NCI-H2081 (cell line): ENCODE measurements at places on chromosomes 1 and 21.
A peak's percentile ranks its signal among the peaks of the same experiment; 100 is the strongest.

- DNase-seq = peak; percentile 73
These were observed 9.4 kb downstream of the TPM3 start for GRCh38 chr1:154182344-154183045.

DNA sequence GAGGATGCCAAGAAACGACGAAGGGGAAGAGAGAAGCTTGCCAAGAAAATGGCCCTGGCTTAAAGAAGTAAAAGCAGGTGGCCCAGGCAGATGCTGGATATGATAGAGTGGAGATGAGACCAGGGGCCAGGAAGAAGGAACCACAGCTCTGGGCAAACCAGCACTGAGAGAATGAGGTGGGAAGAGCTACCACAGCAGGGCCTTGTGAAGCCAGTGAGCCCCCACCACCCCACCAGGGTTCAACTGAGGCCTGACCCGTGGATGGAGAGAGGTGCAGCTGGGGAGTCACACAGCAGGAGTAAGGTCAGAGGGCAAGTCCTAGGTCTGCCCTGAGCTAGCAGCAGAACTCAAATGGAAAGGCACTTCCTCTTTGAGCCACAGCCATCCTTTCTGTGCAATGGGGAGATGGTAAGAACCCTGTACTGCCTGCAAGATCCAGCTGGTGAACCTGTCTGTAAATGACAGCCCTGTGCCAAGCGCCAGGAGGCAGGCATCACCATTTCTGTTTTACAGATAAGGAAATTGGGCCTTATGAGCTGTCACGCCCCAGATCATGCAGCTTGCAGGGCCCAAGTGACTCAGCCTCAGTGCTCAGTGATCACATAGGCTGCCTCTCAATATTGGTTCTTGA is 8.5 kb downstream of the SH3BGRL3 start:
- no peak for DNase-seq

- no peak for DNase-seq
These were observed 46.5 kb downstream of the LUZP1 start for GRCh38 chr1:23122023-23122748.

DNA sequence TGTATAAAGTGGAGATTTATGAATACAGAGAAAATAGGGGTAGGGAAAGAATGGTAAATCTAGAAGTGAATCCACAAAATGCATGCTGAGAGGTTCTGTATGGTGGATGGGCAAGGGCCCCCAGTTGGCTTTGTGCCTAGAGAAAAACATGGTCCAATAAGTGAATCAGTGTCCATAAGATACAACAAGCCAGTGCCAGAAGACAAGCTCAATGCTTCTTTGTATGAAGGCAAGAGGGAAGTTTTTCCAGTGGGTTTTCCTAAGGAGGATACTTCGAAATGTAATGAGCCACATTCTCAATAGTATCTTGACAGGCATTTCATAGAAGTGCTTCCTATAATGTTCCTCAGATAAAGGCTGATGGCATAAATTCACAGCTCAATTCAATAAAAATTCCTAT is 169.4 kb upstream of the HMCN1 start:
- no peak for DNase-seq

- no peak for DNase-seq
These were observed 1237.4 kb upstream of the TMPRSS15 start for GRCh38 chr21:19640964-19641363.

DNA sequence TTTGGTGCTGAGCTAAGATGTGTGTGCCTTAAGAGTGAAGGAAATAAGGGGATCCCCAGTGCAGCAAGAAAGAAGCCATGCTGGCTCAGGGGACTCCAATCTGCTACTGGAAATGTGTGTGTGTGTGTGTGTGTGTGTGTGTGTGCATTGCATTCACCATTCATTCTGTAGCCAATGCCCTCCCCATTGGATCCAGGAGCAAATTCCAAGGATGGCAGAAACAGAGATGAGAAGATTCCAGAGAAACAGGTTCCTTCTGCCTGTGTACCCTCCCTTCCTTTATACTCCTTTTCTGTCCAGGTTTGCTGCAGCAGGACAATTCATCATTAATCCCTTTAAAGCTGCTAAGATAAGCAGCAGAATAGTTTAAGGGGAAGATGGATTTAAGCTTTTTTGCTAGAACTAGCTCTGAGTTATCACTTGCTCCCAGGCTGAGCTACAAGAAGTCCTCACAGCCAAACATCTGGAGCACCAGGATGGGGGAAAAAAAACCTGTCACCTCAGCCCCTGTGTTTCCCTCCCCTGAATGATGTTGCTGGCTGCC is 3.2 kb downstream of the SLC6A17 start:
- DNase-seq = no peak

- no peak for DNase-seq
These were observed 4.0 kb upstream of the PDE9A start for GRCh38 chr21:42649122-42650032.

GRCh38 chr1:165928075-165928731 is 100.8 kb downstream of the UCK2 start:
- peak; percentile 77 for DNase-seq

- no peak for DNase-seq
These were observed 4.2 kb upstream of the COL6A1 start for GRCh38 chr21:45977396-45977795.

- DNase-seq = no peak
These were observed 106.7 kb downstream of the RNF220 start for GRCh38 chr1:44511769-44512168.

GRCh38 chr21:38832664-38833063 is 26.9 kb downstream of the ETS2 start:
- DNase-seq = no peak

DNA sequence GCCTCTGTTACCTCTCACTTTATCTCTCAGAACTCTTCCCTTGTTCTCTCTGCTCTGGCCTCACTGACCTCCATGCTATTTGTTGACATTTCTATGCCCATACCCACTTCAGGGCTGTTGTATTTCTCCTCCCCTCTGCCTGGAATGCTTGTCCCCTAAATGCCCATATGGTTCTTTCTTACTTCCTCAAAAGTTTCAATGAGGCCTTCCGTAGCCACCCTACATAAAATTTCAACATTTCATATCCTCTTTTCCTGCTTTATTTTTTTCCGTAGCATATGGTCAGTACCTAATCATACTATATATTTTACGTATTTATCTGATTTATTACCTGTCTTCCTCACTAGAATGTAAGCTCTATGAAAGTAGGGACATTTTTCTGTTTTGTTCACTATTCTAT is 47.1 kb upstream of the ZYG11A start:
- DNase-seq = no peak

- DNase-seq = peak; percentile 63
These were observed 62.8 kb upstream of the LAX1 start for GRCh38 chr1:203702130-203702577.

DNA sequence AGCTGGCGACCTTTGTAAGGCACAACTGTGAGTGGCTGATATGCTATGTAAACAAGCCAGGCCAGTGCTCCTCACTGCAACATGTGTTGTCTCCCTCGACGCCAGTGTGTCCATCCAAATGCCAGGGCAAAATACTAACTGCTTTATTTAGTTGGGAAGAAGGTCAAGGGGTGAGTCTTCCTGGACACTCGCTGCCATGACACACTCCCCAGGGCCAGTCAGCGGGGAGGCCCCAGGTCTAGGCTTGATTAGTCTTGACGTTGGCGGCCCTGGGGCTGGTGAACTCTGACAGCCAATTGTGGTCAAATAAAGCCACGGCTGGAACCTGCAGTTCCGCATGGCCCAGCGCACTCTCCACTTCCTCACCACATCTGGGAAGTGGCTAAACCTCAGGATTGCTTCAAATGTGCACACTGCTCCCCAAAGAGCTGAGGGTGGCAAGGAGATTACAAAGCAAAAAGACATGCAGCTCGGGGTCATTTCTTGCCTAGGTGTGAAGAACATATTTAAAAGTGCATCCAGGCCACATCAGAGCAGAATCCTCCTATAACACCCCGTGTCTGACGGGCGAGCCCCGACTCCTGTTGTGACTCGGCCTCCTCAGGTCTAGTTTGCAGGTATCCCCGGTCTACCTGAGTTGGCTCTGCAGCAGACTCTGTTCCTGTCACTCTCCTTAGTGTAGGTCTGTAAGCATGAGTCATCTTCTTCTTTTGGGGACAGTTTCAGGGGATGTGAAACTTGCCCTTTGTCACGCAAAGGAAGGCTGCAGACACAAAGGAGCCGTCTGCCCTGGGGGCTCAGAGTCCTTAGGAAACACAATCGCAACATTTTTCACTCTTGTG is 183.5 kb downstream of the RUNX1 start:
- no peak for DNase-seq

DNA sequence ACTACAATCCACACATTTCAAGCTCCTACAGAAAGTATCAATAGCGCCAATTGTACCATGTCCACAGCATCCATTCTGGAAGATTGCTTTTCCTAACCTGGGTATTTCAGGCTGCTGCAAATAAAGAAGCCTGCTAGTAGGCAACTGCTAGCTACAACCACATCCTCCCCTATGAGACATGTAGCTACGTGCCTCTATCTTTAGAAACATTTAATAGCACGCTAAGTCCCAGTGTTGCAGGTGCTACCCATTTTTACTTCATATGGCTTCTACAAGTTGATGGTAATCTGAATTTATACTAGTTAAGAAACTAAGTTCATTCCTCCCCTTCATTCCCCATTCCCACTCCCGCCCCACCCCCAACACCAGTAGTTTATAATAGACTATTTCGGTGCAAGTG is 7.4 kb upstream of the AMPD1 start:
- DNase-seq = no peak

DNA sequence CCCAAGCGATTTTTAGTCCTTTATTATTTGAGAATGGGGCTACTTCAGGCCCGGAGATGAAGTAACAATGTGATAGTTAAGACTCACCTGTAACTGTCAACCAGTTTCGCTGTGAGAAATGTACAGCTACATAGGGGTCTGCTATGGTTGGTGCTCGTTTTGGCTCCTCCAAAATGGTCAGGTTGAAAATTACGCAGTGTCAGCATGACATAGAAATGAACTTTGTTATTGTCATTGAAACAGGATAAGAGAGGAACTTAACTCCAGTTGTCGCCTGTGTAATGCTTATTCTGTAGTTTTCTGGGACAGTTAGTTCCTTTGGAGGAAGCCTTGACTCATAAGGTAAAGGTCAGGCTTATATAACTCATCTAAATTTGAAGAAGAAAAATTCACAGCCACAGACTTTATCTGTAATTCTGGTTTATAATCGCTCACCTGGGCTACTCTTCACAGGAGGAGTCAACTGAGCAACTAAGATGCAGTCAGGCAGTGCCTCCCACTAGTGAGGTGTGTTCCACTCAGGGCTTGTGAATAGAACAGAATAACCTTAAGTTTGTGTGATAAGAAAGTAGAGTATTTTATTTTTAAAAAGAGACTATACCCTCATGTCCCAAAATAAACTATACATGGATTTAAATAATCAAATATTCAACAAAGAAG is 130.9 kb downstream of the CD247 start:
- no peak for DNase-seq

GRCh38 chr1:224317383-224318045 is 12.5 kb downstream of the NVL start:
- DNase-seq = peak; percentile 53

DNA sequence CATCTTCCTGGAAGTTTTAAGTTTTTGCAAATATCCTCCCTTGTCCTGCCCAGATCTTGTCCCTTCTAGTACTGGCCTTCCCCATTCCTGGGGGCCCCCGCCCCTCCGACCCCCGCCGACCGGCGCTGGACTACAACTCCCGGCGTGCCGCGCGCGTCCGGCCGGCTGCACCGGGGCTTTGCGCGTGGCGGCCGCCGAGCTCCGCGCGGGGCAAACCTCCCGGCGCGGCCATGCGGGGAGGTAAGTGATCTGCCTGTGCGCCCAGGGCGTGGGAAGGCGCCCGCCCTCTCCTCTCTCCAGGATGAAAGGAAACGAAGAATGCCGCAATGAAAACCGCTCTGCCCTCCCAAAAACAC is 3.2 kb upstream of the SAMD13 start:
- DNase-seq = peak; percentile 32

DNA sequence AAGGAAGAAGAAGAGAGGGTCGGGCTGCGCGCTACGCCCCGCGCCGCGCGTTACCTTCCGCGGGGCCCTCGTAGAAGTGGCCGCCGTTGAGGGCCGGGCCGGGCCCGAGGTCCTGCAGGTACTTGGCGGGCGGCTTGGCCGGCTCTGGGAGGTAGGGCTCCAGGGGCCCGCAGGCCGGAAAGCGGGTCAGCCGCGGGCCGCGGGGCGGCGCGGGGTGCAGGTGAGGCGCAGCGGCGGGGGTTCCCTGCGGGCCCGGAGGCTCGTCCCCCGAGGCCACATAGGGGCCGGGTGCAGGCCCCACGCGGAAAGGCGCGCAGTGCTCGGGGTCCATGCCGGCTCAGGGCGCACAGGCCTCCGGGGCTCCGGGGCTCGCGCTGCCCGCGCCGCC is 196 bp downstream of the ALX3 start:
- no peak for DNase-seq

DNA sequence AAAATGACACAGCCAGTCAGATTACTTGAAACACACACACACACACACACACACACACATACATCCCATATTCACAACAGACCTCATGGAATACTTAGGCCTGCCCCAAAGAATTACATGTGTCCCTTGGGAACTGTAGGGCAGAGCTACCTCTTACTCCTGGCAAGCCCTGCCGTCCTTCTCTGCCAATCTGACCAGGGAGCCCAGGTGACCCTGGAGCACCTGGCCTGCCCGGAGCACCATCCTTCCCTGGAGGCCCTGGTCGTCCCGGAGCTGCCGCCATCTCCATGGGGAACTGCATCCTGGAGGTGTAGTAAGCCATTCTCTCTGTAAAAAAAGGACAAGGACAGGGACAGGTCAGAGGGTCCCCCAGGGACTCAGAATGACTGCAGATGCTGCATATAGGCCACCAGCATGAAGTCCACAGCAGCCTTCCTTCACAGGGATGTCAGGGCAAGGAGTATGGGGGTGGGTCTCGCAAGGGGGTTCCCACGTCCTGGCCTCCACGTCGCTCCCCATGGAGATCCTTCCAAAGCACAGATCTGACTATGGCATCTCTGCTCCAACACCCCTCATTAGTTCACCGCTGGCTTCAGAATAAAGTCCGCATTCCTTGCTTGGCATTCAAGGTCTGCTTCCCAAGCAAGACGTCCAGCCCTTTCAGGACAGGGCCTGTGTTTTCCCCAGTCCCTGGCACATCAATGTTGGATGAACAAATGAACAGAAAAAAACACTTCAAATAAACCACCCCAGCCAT is 9.2 kb upstream of the PEF1 start:
- no peak for DNase-seq
